Activated T-helper 1 cell treated with anti-CD3 and anti-CD28 coated beads, Interleukin-2, amount 50 U/mL, for 16 hours (primary cell): ENCODE measurements at places on chromosomes 3 and 15.

GRCh38 chr3:172405914-172406313, 42.3 kb downstream of the GHSR start:
- DNase-seq, result no peak

GRCh38 chr3:58167431-58168351, 43.1 kb downstream of the DNASE1L3 start:
- no peak for DNase-seq

DNA sequence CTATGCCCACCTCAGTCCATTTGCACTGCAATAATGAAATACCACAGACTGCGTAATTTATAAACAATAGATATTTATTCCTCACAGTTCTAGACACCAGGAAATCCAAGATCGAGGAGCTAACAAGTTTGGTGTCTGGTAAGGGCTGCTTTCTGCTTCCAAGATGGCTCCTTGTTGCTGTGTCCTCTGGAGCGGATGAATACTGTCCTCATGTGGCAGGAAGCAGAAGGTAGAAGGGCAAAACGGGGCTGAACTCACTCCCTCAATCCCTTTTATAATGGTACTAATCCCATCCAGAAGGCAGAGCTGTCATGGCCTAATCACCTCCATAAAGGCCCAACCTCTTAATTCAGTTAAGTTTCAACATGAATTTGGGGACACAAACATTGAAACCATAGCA, 75.3 kb downstream of the P2RY1 start:
- DNase-seq, result no peak

DNA sequence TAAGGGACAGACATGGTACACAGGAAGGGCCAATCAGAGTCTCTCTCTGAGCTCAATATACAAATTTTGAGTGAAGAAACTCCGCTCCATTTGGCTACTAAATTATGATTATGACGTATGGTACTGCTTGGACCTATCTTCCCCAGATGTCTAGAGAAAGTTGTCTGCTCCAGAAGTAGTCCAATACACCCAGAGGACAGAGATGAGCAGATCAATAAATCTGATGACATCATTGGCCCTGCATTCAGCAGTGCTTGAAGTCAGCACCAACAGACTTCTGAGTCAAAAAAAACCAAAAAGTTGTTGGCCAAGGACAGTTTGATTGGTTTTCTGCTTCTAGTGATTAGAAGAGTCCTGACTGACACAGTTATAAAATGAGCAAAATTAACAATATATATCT, 19.9 kb upstream of the ARHGEF26 start:
- DNase-seq, result no peak

- DNase-seq, result no peak
Observed at GRCh38 chr3:65265942-65266590, 578.3 kb upstream of the ADAMTS9 start.

DNA sequence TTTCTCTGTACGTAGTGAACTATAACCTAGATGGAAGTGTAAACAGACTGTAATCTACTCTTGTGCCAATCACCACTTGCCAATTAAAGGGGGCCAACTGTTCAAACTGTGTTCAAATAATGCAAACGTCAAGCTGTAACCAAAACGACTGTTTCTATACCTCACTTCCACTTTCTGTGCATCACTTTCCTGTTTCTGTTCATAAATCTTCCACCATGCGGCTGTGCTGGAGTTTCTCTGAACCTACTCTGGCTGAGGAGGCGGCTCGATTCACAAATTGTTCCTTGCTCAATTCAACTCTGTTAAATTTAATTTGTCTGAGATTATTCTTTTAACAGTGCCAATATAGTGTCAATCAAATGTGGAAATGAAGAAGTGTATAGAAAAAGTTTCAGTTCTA, 206.7 kb upstream of the TBC1D5 start:
- no peak for DNase-seq

DNA sequence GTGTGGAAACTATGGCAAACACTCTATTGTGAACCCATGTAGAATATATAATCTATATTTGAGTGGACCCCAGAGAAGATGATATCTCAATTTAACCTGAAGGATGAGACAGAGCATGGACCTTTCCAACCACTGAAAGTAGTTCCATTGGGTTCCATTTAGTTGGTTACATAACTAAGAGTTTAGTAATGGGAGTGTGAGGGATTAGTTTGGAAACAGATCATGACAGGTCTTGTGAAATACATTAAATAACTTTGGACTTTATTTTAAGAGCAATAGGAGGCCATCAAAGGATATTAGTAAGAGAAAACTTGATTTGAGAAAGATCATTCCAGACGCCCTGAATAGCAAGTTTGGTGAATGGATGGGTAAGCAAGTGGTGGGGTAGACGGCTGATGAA, 487.2 kb upstream of the ROBO2 start:
- DNase-seq, result no peak

- DNase-seq, result no peak
Observed at GRCh38 chr15:38847666-38848065, 283.1 kb upstream of the RASGRP1 start.

DNA sequence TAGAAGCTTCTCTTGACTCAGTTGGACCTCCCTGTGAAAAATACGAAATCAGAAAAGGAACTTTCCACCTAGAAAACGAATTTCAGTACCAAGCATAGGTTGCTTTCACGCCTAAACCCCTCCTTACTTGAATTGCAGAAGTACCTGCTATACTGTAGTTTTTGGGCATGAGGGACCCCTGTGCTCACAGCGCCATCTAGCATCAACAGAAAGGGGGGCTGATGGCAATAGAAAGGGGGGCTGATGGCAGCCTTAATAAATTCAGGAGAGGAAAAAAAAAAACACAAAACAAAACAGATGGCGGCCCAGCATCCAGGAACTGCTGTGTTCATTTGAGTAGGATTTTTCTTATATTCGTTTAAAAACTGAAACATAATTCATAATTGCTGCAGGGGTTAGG, 96.7 kb downstream of the NPAP1 start:
- no peak for DNase-seq

- DNase-seq, result no peak
Observed at GRCh38 chr3:113002037-113002436, 11.3 kb downstream of the GTPBP8 start.

DNA sequence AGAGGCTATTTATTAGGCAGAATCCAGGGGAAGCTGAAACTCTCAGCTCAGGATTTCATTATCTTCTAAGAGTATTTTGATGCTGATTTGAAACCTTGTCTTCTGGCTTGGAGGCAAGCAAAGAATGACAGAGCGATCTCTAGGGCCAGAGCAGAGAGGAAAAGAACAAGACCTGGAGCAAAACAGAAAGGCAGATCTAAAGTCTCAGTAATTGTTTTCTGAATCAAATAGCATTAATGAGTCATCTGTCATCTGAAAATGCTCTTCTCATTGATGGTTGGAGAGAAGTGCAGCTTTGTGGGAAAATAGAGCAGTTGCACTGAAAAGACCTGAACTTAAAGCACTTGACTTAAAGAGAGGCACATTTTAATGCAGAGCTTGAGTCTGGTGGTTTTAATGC, 385.9 kb downstream of the RAP2B start:
- no peak for DNase-seq

DNA sequence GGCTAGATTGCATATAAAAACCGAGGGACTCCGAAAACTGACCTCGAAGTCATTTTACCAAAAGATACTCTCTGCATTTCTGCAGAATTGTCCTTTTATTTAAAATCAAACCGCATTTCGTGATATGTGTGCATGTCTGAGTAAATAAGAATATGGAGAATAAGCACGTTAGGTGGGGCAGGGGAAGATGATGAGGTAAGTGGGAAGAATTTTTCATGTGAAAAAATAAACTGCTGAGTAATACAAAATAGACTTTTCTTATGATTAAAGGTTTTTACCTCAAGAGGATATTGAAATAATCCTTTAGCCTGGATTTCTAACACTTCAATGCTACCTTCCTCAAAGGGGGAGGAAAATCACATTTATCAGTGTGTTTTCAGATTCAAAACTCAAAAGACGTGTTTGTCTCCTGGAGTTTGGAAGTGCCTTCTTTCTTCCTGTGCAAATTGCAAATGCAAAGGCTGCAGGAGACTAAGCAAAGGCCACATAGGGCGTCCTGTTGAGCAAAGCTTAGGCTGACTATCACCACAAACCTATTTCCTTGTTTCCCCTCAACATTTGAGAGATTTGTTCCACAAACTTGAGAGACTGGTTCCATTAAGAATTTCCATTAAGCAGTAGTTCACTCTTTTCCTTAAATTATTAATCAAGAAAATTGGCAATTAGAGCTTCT, 813.5 kb downstream of the MCTP2 start:
- DNase-seq, result no peak

GRCh38 chr3:70273492-70273891, 38.9 kb downstream of the MDFIC2 start:
- DNase-seq, result no peak

DNA sequence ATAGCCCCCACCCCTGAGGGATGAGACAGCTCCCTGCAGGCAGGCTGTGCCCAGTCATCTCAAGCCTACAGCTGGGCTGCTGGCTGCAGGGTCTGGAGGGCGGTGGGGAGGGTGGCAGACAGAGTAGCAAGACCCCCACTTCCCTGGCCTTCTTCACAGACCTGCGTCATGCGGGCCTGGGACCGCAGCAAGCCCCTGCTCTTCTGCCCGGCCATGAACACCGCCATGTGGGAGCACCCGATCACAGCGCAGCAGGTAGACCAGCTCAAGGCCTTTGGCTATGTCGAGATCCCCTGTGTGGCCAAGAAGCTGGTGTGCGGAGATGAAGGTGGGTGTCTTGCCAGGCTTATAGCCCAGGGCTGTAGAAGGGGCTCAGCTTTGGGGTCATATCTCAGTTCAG, 25.0 kb downstream of the PPCDC start:
- no peak for DNase-seq

- no peak for DNase-seq
Observed at GRCh38 chr3:51588724-51589123, 50.2 kb downstream of the RAD54L2 start.

GRCh38 chr3:12705981-12706380, 42.1 kb upstream of the RAF1 start:
- no peak for DNase-seq

DNA sequence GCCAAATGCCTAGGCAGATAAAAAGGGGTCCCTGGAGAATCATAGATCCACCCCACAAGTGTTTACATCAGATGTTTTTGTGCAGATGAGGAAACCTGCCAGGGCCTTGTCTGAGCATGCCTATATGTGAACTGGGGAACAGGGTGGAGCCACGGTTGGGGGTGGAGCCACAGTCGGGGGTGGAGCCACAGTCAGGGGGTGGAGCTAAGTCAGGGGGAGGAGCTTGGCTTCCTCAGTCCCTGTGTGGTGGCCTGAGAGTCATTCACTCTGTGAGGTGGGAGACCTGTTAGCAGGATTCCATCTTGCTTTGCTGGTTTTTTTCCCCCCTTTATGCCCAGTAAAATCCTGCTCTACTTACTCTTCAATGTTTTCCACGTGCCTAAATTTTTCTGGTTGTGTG, 57.8 kb upstream of the TGFBR2 start:
- peak; percentile 6 for DNase-seq

DNA sequence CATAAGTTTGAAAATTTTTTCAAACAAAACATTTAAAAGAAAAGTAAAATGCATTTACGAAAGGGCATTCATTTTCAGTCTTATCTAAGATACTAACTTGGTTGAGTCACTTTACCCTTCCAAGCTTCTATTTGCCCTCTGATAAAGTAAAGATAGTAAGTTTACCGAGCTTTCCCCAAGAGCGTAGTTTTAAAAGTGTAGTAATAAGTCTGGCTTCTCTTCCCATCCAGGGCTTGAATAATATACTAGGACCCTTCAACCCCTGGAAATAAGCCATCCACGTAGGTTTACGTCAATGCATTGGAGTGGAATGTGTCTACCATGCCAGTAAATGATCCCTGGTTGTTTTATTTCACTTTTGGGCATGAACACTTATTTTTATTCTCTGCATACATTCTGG, 608.3 kb downstream of the NTRK3 start:
- DNase-seq, result no peak

GRCh38 chr3:128195369-128195768, 42.1 kb downstream of the EEFSEC start:
- DNase-seq, result no peak

GRCh38 chr3:24336101-24336500, 158.5 kb downstream of the THRB start:
- no peak for DNase-seq

- no peak for DNase-seq
Observed at GRCh38 chr15:48510976-48511375, 134.5 kb downstream of the FBN1 start.

GRCh38 chr15:83810110-83810509, 156.2 kb downstream of the ADAMTSL3 start:
- no peak for DNase-seq

- no peak for DNase-seq
Observed at GRCh38 chr3:101833446-101833974, 15.8 kb upstream of the NFKBIZ start.

DNA sequence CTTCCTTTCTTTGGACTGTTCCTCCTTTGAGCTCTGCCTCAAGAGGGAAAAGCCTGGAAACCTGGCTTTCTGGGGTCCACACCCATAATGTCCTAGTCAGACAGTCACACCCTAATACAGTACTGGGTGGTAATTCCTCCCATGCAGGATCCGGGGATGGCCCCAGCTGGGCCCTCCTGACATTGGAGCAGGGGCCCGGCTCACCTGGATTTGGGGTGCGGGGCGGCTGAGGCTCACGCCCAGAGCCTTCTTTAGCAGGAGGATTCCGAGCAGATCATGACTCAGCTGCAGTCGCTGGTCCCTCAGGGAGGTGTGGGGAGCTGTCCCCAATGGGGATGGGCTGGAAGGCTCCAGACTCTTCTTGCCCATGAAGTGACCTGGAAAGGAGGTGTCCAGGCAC, 1.0 kb downstream of the NMB start:
- DNase-seq, result no peak

DNA sequence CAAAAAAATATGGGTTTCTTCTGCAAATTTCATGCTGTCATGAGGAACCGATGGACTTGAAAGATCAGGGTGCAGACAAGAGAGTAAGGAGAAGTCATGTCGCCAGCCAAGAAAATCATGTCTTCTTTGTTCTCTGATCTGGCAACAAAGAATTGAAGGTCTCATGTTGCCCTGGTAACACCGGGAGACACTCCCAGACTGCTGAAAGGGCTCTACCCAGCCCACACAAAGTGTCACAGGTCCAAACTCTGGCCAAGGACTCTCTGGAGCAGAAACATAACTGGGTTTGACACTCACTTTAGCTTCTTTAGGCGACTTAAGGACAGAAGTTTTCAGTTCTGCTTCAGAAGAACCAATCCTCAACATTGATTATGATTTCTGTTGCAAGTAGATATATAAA, 42.9 kb downstream of the SIDT1 start:
- no peak for DNase-seq

- no peak for DNase-seq
Observed at GRCh38 chr3:114904633-114905032, 242.5 kb downstream of the ZBTB20 start.

- DNase-seq, result no peak
Observed at GRCh38 chr3:62723166-62723913, 151.9 kb downstream of the CADPS start.

GRCh38 chr3:194422188-194422587, 23.1 kb upstream of the GP5 start:
- DNase-seq, result no peak

- DNase-seq, result no peak
Observed at GRCh38 chr3:114115143-114115542, 58.6 kb downstream of the QTRT2 start.

GRCh38 chr3:12722226-12722625, 36.8 kb downstream of the TMEM40 start:
- DNase-seq, result no peak

- no peak for DNase-seq
Observed at GRCh38 chr15:77187751-77188464, 117.0 kb upstream of the TSPAN3 start.
